ENCODE measurements at places on chromosomes 3 and 15. TPM values are rescaled to one million over a fixed set of nuclear protein-coding genes. Genes with fewer than 3 reads are reported as not detected.

GADL1 gene
- total RNA-seq, result not detected

IGSF11 gene
- total RNA-seq, result 0.14 TPM

NR1D2 gene
- 27.4 TPM for total RNA-seq

MESP1 gene
- total RNA-seq, result 0.28 TPM

ZNF80 gene
- total RNA-seq, result not detected

FOXL2 gene
- not detected for total RNA-seq

HIGD2B gene
- not detected for total RNA-seq

INAFM2 gene
- total RNA-seq, result 7.3 TPM

STARD9 gene
- 4.0 TPM for total RNA-seq

TNFSF10 gene
- total RNA-seq, result 5.4 TPM

SLC6A1 gene
- total RNA-seq, result not detected

GRK7 gene
- total RNA-seq, result not detected

DPPA4 gene
- not detected for total RNA-seq

GXYLT2 gene
- 34.8 TPM for total RNA-seq

HESX1 gene
- total RNA-seq, result 0.65 TPM

CHRNA5 gene
- total RNA-seq, result 0.14 TPM

ROPN1 gene
- total RNA-seq, result not detected

RPN1 gene
- total RNA-seq, result 546 TPM

IVD gene
- 44.2 TPM for total RNA-seq

ZNF860 gene
- total RNA-seq, result 0.28 TPM

MYH15 gene
- 0.57 TPM for total RNA-seq

LRRC3B gene
- not detected for total RNA-seq

NUDT16 gene
- total RNA-seq, result 10.8 TPM

ZNF662 gene
- total RNA-seq, result 1.0 TPM

TMOD2 gene
- 6.6 TPM for total RNA-seq

LOXL1 gene
- 65.4 TPM for total RNA-seq

SEMA7A gene
- 3.8 TPM for total RNA-seq

SHC4 gene
- 1.8 TPM for total RNA-seq

RNU5B-1 gene
- total RNA-seq, result not detected

BFSP2 gene
- not detected for total RNA-seq

COL6A5 gene
- total RNA-seq, result not detected

CHRD gene
- 1.4 TPM for total RNA-seq

MEGF11 gene
- not detected for total RNA-seq

SYNPR gene
- not detected for total RNA-seq

PPARG gene
- 16.2 TPM for total RNA-seq

STRC gene
- not detected for total RNA-seq

TEX55 gene
- not detected for total RNA-seq

MESP2 gene
- 0.57 TPM for total RNA-seq

Data from smooth muscle cell of bladder (primary cell).